Ureter (tissue), 1 donor: ENCODE measurements at places on chromosomes 3 and 15. TPM values are rescaled to one million over a fixed set of nuclear protein-coding genes. Genes with fewer than 3 reads are reported as not detected.

The PIGBOS1 gene
- 9.9 TPM for total RNA-seq

GRCh38 chr15:92624401-92624991 lies 31.1 kb downstream of the FAM174B start:
- DNase-seq, result no peak

- DNase-seq, result no peak
These were observed 4.1 kb upstream of the PAK6 start for GRCh38 chr15:40234783-40235182.

- no peak for DNase-seq
These were observed 219.0 kb downstream of the SHQ1 start for GRCh38 chr3:72629191-72629631.

The MME gene
- total RNA-seq, result 5.7 TPM

DNA sequence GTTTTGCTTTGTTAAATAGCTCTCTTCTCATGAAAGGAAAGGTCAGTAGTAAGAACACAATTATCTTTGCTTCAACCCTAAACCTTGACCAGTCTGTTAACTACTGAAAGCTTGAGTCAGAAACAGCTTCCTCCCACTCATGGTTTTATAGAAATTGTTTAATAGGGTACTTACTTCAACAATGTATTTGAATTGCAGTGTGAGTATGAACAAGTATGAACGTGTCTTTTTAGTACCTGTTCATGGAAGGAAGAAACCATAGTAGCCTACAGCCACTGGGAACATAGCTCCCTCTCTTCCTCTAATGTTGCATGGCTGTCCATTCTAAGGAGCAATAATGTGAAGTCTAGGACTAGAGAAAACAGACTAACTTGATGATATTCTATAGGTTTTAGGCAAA lies 311.0 kb downstream of the MCTP2 start:
- no peak for DNase-seq

GRCh38 chr3:107452436-107452835 lies 70.3 kb upstream of the BBX start:
- no peak for DNase-seq

DNA sequence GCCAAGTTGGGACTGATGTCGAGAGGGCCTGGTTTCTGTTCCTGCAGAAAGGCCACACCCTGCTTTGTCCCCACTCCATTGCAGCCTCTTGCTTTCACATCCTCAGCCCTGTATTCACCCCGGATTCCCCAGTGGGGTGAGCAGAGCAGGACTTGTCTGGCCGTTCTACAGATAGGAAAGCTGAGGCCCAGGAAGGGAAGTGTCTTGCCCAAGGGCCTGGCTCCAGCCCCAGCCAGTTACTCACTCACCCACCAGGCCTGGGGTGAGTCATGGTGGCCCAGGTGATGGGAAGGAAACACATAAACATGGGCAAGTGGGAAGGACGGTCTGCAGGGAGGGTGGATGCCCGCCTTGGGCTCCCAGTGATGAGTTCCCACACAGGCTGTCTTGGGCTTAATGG lies 6.1 kb upstream of the DUSP7 start:
- DNase-seq, result no peak

DNA sequence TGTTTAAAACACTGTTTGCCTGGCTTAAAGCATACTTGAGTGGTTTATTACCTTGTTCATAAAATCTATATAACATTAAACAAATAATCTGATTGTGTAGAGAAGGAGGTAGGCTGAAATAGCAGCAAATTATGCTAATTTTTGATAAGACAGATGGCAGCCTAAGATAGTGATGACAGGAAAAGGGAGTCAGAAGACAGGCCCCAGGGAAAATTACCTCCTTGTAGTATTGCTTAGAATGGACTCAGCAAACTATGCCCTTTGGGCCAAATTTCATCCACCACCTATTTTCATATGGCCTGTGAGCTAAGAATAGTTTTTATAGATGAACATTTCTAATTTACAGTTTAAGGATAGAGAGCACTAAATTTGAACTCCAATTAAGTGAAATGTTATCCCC lies 37.8 kb downstream of the CHD2 start:
- DNase-seq, result no peak

- DNase-seq, result no peak
These were observed 44.4 kb downstream of the ANXA2 start for GRCh38 chr15:60353245-60353920.
